ENCODE measurements at places on chromosomes 7 and 10.

DNA sequence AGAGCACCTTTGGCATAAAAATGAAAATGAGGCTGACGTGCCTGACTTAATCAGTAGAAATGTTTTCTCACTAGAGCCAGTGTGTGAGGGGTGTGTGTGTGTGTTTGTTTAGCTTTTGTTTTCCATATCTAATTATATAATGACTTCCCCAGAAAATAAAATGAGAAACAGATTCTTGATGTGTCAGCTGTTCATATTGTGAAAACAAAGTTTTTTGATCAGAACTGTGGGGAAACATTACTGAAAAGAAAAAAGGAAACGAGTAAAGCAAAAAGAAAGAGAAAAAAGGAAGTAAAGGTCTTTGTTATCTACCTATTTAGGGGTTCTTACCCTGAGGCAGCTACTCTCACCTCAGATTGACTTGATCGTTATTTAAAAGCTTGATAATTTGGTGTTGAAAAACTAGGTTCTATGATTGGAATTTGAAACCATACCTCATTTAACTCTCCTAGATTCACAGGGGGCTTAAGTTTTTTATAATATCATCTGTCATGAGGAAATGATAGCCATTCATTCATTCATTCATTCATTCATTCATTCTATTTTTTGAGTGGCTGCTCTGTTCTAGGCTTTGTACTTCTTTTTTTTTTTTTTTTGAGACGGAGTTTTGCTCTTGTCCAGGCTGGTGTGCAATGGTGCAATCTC, 58.0 kb downstream of the CREM start:
- no peak for DNase-seq

GRCh38 chr10:127186813-127187212, 9.6 kb downstream of the INSYN2A start:
- DNase-seq: no peak

DNA sequence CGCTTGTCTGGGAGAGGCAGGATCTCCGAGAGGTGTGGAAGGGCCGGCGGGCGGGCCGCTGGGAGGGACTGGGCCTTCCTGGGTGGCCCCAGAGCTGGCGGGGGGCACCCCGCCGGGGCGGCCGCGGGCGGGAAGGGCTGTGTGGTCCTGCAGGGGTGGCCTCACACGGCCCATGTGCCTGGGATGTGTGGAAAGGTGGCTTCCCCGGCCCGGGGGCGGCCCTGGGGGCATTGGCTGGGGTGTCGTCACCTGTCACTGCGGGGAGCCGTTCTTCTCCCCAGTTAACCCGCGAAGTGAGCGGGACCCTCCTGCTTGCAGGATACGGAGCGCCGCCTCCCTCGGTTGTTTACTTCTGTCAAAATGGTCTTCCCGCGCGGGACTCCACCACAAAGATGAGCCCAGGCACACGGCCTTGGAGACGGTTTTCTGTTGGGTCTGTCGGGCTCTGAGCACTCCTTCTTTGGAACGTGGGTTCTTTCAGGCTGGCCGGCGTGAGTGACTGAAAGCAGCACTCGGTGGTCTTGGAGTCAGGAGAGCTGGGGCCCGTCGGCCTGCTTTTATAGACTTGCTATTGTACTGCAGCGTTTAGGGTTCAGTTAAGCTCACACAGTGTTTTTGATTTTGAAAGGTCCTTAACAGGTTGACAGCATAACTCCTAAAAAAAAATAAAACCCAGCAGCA, 700 bp downstream of the SMC3 start:
- DNase-seq: no peak

GRCh38 chr7:45067582-45067981, 21.2 kb downstream of the NACAD start:
- no peak for DNase-seq

DNA sequence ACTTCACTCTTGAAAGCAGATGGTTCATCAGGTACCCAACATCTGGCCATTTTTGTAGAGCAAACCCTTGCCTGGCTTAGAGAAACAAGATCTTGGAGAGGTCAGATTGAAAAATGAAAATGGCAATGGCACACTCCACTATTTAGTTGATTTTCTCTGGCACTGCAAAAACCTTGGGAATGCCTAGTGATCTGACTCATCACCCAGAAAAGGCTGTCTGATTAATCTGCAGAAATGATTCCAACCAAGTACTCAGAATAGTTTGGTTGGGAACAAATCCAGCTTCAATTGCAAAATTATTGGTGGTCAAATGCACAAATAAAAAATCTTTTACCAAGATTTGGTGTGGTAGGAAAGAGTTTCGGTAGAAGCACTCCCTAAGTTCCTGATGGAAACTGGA, 351.2 kb downstream of the PHTF2 start:
- no peak for DNase-seq

- no peak for DNase-seq
Measured at GRCh38 chr10:372566-372965, 237.3 kb downstream of the ZMYND11 start.

DNA sequence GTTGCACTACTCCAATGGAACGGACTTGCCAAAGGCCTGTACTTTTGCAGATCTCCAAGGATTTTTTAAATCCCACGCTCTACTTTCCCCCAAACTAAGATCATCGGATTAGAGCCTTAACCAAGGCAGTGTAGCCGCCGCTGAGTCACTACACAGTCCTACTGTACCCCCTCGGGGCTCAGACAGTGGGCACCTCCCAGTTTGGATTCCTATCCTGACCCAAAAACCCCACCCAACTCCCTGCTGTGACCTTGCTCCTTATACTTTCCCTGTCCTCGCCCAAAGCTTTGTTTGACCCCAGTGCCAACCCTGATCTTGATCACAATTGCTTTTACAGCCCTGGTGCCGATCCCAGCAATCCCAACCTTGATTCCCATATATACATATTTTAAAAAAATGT, 17.5 kb upstream of the PLAU start:
- DNase-seq: no peak

DNA sequence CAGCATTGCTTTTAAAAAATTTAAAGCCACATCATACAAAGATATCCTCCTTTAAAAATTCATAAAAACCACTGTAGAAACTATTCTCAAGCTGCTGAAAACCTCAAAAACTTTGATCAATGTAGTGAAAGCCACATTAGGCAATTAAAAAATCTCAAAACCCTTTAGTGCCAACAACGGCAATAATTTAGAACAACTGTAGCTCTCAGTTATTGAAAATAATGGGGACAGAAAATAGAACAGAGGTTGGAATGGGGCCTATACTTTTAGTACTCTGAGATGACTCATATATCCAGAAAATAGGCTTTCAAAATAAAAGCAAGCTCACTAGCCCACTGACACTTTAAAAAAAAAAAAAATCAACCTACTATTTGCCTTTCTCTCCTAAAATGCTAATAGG, 87.5 kb downstream of the GSAP start:
- no peak for DNase-seq

DNA sequence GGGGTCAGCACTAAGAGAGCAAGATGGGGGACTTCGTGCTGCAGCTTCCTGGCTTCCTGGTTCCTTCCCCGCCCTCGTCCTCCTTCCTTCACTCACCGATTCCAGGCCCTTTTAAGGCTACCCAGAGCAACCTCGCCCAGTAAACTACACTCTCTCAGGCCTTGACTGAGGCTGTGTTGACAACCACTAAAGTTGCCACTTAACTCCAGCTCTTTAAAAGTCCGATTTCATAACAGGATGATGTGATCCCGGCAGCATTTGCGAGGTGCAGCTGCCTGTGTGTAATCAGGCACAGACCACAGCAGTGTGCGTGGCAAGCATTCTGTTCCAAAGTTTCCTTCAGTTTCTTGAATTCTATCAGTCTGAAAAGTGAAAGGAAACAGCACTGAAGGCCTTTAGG, 110.6 kb downstream of the RAB11FIP2 start:
- DNase-seq: no peak

- no peak for DNase-seq
Measured at GRCh38 chr7:99709838-99710578, 25.0 kb downstream of the CYP3A7 start.

DNA sequence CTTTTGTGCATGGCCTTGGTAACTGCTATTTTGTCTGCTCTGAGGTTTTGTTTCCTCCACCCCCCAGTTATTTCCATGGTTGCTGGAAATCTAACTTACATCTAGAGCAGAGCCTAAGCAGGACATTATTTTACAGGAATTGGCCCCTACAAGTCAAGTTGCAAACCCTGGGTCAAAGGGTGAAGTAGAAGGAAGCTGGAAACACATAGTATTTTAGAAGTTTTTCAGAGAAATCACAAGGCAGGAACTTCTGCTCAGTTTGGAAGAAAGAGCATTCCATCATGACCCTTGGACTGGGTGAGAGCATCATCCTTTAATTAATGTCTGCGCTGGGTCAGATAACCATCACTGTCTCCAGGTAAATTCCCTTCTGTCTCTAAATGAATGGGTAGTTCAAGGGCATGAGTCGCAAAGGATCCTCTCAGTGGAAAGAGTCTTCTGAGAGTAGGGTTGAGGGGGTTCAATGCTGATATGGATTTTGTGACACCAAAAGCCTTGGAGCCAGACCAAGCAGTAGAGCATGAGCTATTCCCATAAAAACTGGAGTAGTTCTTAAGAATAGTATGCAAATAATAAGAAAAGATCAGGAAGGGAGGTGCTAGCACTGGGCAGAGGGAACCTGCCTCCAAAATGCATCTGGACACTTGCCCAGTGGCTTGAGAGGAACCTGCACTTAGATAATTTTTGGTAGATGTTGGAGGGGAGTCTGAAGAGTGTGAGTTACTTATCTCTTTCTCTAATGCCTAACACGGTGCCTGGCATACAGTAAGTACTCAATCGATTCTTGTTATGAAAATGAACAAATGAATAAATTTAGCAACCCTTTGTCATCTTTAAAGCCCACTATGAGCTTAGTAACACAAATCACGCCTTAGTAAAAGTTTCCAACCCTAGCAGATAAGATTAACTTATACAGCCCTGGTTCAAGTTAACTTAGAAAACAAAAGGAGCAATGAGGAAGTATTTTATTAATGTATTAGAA, 160.6 kb upstream of the ADO start:
- no peak for DNase-seq

- DNase-seq: no peak
Measured at GRCh38 chr7:28052933-28053332, 127.7 kb downstream of the JAZF1 start.

DNA sequence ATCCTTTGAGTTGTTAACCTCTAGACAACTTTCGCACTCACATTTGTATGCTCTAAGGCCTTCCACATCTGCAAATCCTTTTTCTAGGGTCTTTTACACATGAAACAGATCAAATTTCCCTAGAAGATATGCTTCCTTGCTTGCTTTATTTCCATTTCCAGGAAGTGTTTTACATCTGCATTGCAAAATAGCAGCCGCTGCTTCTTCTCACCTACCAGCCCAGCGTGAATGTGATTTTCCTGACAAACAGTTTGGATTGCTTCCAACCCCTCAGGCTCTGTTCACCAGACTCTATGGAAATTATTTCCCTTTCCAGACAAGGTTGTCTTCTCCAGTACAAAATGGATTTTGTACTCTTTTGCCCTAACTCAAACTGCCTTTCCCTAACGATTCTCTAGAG, 50.9 kb upstream of the PAPSS2 start:
- no peak for DNase-seq

GRCh38 chr10:48444861-48445841, 138.7 kb downstream of the MAPK8 start:
- no peak for DNase-seq

DNA sequence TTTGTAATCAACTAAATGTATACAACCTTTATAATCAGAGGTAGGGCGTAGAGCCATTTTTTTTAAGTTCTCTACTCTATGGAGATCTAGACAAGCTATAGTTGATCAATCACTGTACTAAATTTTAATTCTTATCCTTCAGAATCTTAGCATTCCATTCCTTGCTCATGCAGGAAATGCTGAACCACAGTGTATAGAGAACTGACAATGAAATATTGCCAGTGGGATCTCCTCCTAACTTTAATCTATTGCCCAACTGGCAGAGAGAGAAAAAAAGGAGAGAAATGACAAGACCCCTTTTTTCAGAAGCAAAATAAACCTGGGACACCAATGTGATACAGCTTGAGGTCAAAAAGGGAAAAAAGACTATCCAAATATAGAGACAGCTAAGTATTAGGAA, 26.4 kb upstream of the PPP3CB start:
- no peak for DNase-seq

DNA sequence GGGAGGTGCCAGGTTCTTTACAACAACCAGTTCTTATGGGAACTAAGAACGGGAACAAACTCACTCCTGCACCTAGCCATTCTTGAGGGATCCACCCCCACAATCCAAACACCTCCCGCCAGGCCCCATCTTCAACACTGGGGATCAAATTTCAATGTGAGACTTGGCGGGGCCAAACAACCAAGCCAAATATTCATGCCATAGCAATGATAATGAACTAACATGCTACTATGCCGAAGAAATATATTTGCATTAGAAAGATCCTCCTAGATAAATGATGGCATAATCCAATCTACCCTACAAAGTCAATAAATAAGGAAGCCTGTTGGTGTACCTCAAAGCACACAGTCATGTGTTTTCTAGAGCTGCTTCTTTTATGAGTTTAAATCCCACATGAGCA, 57.6 kb downstream of the CCDC71L start:
- no peak for DNase-seq

DNA sequence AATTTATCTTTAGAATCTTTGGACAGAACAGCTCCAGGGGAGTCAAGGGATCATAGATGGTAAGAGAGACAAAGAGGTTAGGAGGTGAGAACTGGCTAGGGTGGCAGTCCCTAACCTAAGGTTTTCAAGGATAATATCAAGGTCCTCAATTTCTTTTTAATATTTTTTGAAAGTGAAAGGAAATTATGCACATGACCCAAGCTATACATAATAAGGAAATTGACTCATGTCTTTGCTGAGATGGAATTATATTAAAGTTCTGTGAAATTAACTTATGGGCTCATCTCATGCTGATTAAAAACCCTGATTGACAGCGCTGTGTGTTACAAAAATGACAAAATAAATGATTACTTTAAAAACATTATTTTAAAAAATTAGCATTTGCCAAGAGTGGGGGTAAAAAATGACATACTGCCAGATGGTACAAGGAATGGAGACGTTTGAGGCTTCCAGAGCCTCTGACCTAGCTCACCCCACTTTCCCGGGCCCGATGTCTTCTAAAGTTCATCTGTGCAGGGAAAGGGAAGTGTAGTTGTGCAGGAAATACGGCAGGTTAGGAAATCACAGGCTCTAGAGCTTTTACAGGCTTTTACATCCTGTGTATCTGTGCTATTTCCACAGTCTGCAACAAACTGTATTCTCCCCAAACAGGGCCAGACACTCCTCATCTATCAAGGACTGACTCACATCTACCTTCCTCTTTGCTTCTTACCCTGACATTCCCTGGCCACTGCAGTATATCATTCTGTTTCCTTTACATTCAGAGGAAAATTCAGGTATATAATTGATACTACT, 185.6 kb upstream of the PRSS58 start:
- DNase-seq: no peak

DNA sequence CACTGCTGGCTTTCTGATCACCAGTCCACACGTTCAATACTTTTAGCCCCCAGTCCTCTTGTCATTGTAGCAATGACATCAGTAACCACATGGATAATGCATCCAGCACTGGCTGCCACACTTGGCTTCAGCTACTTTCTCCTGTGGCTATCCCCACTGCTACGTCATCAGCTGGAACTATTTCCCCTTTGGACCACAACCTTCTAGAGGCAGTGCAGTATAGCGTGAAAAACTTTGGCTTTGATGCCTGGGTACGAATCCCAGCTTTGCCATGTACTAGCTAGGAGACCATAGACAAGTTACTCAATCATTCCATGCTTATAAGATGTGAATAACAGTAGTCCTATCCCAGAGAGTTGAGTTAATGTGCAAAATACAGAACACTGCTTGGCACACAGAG, 63.2 kb downstream of the CCDC3 start:
- no peak for DNase-seq
